ENCODE measurements at places on chromosomes 2 and 18.
A peak's percentile ranks its signal among the peaks of the same experiment; 100 is the strongest.

DNA sequence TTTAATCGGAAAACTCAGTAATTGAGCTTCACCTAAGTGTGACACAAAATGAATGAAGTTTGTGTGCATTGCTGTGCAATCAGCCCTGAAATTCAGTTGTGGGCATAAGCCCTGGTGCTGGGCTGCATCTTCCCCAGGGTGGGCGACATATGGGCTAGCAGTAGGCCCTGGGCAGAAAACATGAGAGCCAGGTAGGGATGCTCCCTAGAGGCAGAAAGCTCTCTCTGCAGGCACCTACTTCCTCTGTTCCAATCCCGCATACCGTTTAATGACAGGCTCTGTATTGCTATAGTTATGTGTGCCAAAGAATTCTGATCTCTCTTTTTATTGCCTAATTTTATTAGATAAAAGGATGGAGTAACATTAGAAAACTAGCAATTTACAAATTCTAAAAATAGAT is 456.7 kb downstream of the NRXN1 start:
- no peak for DNase-seq

DNA sequence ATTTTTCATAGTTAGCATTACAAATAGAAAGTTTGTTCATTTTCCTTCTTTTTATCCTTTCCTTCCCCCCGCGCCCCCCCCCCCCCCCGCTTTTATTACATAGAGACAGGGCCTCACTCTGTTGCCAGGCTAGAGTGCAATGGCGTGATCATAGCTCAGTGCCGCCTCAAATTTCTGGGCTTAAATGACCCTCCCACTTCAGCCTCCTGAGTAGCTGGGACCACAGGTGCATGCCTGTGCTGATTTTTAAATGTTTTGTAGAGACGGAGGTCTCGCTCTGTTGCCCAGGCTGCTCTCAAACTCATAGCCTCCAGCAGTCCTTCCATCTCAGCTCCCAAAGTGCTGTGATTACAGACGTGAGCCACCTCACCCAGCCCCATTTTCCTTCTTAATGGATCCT is 91.2 kb upstream of the ALPP start:
- DNase-seq, result no peak

DNA sequence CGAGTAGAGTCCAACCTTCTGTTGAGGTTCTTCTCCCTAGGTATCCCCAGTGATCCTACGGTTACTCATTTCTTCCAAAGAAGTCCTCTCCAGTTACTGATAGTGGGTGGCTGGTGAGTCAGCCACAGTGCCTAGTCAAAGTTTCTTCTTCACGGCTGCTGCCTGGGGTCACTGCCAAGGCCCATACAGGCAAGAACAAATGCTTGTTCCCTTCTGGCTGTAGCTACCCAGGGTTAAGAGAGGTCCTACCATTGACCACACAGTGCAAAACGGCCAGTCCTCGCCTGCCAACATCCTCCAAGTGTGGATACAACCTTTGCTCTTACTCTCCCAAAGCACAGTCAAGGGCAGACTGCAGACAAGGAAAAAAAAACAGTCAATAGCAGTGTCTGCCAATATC is 2.9 kb upstream of the PTPN4 start:
- DNase-seq, result peak; percentile 41

DNA sequence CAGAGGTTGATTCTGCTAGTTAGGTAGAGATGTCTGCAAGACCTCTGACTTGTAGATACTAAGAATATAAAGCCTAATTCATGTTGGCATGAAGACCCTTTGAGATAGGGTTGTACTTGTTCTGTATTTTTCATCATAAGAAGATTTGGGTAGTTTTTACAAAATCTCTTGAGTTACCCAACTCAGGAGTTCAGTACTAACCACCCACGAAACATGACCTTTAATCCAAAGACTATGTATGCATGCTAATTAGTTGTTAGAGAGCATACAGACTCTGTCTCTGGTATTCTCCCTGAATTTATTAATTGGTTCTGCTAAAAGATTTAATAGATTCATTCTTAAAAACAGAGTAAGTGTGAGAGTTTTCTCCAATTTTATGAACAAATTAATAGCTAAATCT is 16.9 kb downstream of the PECR start:
- no peak for DNase-seq

DNA sequence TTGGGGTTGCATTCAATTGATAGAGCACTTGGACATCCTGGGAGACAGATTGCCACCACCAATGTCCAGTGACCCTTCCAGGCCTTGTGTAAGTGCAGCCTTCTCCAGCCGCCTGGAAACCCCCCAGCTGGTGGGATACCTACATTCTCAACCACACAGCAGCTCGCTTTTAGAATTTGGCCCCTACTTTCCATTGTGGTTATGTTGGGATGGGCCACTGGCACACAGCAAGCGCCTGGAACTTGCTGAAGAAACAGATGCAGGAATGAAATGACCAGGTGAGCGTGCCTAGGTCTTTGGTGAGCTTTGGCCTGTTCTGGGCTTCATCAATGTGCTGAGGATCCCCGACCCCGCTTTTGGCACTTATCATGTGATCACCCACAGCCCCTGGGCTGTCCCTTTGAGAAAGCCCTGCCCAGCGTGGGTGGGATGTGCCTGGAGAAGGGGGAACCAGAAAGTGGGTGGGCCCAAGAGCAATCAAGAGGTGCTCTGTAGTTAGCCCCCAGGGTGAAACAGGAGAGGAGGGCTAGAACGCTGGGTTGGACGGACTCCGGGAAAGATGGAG is 16.0 kb upstream of the NTSR2 start:
- DNase-seq, result no peak

- no peak for DNase-seq
Observed at GRCh38 chr2:120470041-120470965, 124.4 kb downstream of the INHBB start.

GRCh38 chr2:23751747-23752265 is 175.1 kb downstream of the ATAD2B start:
- DNase-seq, result no peak

DNA sequence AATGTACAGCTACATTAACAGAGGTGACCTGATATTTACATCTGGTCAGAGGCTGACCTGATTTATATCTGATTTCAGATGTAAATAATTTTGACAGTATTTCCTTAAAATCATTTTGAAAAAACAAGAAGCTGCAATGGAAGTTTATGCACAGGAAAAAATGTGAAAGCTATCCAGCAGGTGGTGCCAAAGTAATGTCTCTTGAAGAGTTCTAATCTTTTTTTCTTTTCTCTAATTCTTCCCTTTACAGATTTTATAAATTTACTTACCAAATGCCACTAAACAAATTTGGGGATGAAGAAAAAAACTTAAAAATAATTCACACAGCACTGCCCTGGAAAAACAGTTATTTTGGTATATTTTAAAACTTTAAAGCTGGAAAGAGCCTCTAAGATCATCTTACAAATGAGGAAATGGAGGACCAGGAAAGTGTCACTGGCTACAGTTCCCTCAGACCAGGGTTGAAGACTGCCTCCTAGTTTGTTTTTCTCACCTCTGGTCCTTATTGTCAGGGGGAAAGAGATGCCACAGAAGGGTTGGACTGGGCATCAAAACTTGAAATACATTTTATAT is 16.4 kb upstream of the FBLN7 start:
- DNase-seq, result peak; percentile 47

DNA sequence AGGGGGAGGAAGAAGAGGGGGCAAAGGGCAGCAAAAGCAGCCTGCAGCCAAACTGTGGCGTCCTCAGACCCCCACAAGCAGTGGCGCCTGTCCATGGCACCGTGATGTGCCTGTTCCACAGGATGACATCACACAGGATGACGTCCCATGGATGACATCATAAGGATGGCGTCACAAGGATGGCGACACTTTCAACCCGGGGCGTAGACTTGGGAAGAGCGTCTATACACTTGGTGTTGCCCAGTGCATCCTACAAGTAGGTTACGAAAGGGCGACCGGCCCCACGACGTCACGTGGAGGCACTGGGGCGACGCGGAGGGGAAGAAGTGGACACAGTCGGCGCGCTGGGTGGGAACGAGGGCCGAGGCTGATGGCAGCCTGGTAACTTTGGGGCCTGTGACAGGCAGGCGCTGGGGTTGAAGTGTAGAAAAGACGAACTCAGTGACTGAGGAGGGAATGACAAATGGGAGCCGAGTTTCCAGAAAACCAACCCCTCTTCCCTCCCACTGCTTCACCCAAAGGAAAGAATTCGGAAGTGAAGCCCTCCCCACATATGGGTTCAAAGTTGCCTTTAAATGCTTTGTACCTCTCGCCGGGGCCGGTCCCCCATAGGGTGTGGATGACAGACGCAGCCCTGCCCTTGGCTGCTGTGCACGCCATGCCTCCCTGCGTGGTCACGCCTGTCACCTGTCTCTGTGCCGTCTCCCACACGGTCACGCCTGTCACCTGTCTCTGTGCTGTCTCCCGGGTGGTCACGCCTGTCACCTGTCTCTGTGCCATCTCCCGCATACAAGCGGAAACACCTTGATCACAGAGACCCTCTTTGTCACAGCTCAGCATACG is 13.4 kb upstream of the KCNG2 start:
- no peak for DNase-seq

- DNase-seq, result no peak
Observed at GRCh38 chr18:76370201-76370600, 124.8 kb downstream of the ZNF516 start.

DNA sequence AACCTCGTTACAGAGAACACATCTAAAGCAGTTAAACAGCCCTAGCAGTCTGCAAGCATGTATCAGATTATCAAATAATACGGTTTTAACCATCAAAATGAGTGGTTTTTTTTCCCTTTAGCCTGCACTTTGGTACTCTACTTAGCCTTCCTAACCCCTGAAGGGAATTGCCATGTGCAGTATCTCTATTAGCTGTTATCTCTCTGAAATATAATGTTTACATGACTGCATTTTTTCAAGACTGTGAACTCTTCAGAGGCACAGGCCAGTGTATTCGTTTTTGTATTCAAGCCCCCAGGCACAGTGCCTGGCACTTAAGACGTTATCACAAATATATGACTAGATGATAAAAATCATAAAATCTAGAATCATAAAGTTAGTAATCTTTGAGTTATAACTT is 509.5 kb downstream of the PARD3B start:
- DNase-seq, result no peak

GRCh38 chr2:207870814-207871213 is 101.1 kb upstream of the FZD5 start:
- no peak for DNase-seq

GRCh38 chr2:234363011-234363487 is 133.8 kb downstream of the ARL4C start:
- DNase-seq, result no peak

DNA sequence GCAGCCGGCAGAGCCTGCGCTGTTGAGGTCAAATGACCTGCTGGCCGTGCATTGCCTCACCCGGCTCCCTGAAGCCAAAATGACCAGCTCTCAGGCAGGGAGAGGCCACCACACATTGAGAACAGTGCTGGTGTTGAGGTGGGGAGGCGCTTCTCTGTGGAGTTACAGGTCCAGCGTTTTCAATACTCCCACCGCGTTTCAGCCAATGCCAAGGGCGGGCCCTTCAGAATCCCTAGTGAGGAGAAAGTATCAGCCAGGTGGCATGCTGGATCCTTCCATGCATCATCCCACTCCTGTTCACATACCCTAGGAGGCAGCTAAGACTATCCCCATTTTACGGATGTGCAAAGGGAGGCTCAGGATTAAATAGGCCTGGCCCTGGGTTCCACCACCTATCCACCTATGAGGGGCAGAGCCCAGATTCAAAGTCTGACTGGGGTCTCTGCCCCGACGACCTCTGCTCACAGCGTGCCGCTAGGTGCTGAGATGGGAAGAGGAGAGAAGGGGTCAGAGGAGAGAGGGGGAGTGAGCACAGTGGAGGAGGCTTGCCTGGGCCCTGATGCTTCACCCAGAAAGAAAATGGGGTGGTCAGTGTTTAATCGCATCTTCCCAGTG is 137.6 kb upstream of the ID2 start:
- DNase-seq, result no peak

DNA sequence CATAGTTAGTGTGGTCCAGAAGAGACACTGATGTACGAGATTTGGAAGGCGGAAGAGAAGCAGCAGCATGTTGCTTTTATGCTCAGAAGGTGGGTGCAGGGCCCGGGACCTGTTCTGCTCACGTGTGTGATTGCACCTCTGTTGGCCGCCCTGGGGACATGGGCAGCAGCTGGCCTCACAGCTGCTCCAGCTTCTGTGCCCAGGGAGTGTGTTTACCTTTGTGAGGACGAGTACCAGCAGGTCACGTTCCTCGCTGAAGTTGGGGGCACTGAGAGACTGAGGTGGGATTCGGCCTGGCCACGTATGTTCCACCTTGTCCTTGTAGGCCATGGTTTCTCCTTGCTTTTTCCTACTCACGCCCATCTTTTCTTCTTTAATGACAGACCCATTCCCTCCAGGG is 86.3 kb downstream of the PMAIP1 start:
- no peak for DNase-seq

DNA sequence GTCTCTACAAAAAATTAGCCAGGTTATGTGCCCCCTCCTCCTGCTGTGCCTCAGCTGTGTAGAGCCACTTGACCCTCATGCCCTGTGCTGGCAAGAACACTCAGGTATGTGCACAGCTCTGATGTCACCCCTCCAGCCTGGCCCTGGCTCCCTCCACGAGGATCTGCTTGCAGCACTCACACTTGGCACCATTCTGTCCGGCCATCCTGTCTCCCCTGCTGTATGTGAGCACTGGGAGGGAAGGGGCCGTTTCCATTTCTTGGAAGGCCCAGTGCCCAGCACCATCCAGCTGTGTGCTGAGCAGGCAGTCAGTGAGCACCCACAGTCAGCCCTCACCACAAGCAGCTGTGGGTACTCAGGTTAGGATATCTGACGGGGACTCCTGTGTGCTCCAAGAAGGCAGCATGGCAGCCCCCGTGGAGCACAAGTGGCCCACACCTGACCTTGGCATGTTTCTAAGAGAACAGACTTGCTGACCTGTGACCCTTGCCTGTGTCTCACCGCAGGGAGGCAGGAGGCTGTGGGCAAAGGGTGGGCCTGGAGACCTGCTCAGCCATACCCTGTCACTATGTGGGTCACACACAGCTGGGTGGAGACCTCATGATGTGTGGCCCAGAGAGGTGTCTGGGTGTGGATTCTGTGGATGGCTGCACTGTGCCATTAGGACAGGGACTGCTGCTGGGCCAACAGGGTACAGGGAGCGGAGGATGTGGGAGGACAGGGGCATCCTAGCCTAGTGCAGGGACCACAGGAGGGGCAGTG is 31.5 kb downstream of the USP34 start:
- no peak for DNase-seq

GRCh38 chr2:234425639-234426603 is 71.0 kb downstream of the ARL4C start:
- peak; percentile 64 for DNase-seq

GRCh38 chr2:53600815-53601214 is 166.8 kb upstream of the CHAC2 start:
- DNase-seq, result no peak

GRCh38 chr18:8571399-8571798 is 37.8 kb upstream of the RAB12 start:
- DNase-seq, result no peak

DNA sequence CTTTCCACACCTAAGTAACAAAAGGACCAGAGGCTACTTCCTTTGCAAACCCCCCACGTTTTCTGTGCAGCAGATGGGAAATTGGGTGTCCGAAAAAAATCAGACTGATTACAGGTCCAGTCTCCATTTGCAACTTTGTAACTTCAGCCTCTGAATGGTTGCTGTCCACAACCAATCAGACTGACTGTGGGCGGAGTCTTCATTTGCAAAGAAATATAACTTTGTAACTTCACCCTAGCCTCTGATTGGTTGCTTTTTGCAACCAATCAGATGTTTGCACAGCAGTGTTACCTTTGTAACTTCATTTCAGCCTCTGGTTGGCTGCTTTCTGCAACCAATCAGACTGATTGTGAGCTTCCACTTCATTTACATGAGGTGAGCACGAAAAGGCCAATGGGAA is 27.8 kb upstream of the CACNB4 start:
- DNase-seq, result no peak

GRCh38 chr2:8584174-8585066 is 97.4 kb upstream of the ID2 start:
- DNase-seq, result no peak

- DNase-seq, result peak; percentile 97
Observed at GRCh38 chr2:128027801-128028667, at the start of gene SAP130. SAP130 (minus strand) TSS chr2:128028059; CDS start chr2:128026292, 1,767 bp downstream.
